ENCODE measurements at places on chromosomes 11 and 22.

DNA sequence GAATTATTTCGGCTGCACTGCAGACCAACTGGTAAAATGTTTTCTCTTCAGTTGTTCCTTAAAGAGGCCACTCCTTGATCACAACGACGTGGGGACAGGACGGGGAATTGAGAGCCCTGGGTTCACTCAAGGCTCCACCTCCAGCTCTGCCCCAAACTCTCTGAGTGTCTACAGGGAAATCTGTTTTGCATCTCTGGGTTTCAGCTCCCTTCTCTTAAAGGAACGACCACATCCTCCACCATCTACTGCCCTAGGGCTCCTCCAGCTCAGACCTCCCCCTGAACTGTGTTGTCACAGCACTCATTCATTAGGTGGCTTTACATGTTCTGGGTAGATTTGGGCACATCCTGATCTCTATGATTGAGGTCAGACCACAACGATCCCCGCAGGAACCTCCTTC, 5.1 kb upstream of the PPFIA1 start:
- DNase-seq: no peak

GRCh38 chr11:47148270-47148669, 28.4 kb downstream of the ARFGAP2 start:
- DNase-seq: no peak

DNA sequence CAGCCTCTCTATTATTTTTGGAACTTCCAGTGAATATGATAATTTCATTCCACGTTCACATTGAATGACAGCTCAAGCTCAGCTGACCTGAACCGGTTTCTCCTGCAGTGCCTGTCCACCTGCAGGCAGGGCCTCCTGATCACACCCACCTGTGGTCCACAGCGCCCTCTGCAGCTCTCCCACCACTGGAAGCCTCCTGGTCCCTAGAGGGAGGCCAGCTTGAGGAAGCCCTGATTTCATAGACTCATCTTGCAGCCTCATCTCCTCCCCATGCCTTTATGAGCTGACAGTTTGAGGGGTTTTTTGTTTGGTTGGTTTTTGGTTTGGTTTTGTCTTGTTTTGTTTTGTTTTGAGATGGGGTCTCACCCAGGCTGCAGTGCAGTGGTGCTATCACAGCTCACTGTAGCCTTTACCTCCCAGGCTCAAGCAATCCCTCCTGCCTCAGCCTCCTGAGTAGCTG, 29.9 kb upstream of the MALAT1 start:
- DNase-seq: no peak

GRCh38 chr11:134562196-134562595, 150.2 kb upstream of the B3GAT1 start:
- no peak for DNase-seq

DNA sequence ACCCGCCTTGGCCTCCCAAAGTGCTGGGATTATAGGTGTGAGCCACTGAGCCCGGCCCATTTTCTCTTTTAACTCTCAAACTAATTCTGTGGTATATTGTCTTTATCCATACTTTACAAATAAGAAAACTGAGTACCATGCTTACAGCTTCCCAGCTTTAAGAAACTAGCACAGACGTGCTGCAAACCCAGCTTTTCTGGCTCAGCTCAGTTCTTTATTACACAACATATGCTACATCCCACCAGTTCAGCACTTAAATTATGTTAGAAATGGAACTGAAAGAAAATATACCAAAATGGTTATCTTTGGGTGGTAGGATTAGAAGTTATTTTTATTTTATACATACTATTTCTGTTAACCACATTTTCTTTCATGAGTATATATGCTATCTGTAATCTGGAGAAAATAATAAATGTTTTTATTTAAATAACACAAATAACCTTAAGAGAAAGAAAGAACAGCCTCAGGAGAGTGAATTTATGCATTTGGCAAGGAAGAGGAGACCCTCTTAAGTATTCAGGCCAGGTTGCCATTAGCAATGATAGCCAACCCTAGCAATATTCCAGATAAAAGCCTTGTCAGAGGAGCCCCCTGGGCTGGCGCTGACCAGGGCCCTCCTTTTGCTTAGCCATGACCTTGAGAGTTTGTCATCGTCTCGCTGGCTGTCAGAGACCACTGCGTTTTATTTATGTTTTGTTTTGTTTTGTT, 33.8 kb downstream of the SLN start:
- no peak for DNase-seq

GRCh38 chr11:35290876-35291275, 128.5 kb downstream of the SLC1A2 start:
- no peak for DNase-seq

- DNase-seq: no peak
These were observed 344.5 kb upstream of the PLET1 start for GRCh38 chr11:112605093-112605666.

- DNase-seq: no peak
These were observed 141.2 kb downstream of the MN1 start for GRCh38 chr22:27660306-27660705.
